ENCODE measurements at places on chromosomes 5 and 9. TPM values are rescaled to one million over a fixed set of nuclear protein-coding genes. Genes with fewer than 3 reads are reported as not detected.

DNA sequence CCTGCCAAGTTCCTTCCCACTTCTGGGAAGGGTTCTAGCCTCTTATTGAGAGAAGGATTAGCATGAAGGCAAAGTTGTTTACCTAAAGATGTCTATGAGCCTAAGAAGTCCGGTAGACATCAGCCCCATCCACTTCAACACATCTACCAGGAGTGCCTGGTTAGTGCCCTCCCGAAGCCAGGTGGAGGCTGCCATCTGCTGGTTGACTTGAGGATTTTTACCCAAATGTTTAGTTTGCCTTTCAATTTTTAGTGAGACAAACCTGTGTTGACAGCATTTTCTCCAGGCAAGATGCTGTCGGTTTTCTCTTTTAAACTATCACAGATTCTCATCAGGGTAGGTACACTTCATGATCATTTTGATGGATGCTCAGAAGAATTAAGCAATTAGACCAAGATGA is 83.6 kb upstream of the TNFSF8 start:
- no peak overlapping the region for H3K27ac ChIP-seq
- no peaks in the 10 kb centered on the region for H3K36me3 ChIP-seq
- H3K27me3 ChIP-seq = peaks cover 5% of the 10 kb centered on the region
- DNase-seq = no peak

GRCh38 chr9:29511680-29512079 is 1938.4 kb upstream of the C9orf72 start:
- no peak overlapping the region for H3K4me3 ChIP-seq
- H3K4me1 ChIP-seq = no peaks in the 10 kb centered on the region
- no peak for DNase-seq

GRCh38 chr5:74409166-74409706 is 231.3 kb downstream of the ENC1 start:
- H3K4me1 ChIP-seq = peaks cover 3% of the 10 kb centered on the region
- no peak for DNase-seq
- H3K4me3 ChIP-seq = no peak overlapping the region

DNA sequence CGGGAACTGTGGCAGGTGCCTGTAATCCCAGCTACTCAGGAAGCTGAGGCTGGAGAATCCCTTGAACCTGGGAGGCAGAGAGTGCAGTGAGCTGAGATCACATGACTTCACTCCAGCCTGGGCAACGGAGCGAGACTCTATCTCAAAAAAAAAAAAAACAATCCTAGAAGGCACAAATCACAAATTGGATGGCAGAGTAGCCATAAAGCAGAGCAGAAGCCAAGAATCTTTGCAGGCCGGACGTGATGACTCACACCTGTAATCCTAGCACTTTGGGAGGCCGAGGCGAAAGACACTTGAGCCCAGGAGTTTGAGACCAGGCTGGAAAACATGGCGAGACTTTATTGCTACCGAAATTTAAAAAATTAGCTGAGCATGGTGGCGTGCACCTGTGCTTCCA is 9.2 kb upstream of the FUBP3 start:
- no peak overlapping the region for H3K27ac ChIP-seq
- no peaks in the 10 kb centered on the region for H3K27me3 ChIP-seq
- no peaks in the 10 kb centered on the region for H3K36me3 ChIP-seq
- no peak overlapping the region for H3K4me3 ChIP-seq

DNA sequence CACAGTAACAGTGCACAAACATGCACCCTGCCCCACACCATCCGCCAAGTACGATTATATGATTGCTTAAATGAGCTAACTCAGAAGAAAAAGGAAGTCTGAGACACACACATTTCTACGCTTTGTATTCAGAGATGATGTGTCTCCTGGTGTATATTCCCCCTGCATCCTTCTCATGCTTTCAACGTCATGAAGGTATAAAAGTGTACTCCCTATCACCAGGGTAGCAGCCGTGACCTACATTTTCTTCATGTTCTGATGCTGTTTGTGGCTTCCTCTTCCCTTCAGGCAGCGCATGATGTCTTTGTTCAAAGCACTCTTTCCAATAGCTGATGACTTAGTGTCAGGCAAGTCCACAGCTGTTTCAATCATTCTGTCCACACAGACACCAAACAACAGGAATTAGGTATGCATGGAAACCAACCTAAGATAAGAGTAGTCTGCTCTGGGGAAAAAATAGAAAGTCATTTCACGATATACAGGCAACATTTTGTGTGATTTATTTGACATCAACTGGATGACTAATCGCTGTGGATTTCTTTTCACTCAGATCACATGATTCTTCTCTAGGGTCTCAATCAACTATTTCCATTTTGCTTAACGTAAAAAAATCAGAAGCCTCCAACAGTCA is 269.4 kb upstream of the PTGER4 start:
- peaks cover 48% of the 10 kb centered on the region for H3K4me1 ChIP-seq
- peak overlapping the region; percentile 95 for H3K27ac ChIP-seq
- H3K27me3 ChIP-seq = no peaks in the 10 kb centered on the region
- no peak overlapping the region for H3K4me3 ChIP-seq

DNA sequence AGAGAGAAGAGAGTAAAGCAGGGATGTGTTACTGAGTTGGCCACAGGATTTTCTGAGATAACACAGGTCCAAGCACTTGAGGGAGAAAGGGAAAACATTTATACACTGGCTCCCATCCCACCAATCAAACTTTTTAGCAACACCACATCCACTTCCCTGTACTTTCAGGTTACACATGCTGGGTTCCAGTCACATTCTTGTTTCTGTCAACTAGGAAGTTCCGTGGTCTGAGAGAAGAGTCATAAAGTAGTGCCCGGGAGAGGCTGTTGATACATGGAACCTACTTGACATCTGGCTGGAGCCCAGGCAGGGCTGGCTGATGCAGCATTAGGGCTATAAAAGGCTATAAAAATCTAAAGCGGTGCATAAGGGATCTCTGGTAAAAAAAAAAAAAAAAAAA is 473.9 kb upstream of the COX7C start:
- no peak overlapping the region for H3K27ac ChIP-seq
- H3K4me3 ChIP-seq = no peak overlapping the region
- no peaks in the 10 kb centered on the region for H3K4me1 ChIP-seq

GRCh38 chr9:96064826-96065481 is 189.5 kb downstream of the ERCC6L2 start:
- H3K36me3 ChIP-seq = no peaks in the 10 kb centered on the region
- no peaks in the 10 kb centered on the region for H3K27me3 ChIP-seq
- no peak overlapping the region for H3K27ac ChIP-seq
- DNase-seq = no peak

DNA sequence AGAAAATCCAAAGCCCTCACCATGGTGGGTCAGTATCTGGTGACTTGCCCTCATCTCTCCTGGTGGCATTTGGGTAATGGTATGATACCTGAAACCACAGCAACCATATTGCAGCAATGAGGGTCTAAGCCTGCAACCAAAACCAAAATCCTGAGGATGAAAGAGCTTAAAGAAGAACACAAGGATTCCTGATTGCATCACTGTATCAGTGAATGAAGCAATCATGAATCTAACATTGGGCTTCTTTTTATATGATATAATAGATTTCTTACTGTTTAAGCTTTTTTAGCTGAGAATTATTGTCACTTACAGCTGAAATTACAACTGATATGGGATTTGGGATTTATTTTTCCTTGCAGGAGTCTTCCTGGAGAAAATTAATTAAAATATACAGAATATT is 269.9 kb downstream of the MEF2C start:
- no peak overlapping the region for H3K27ac ChIP-seq
- no peaks in the 10 kb centered on the region for H3K4me1 ChIP-seq
- no peak overlapping the region for H3K4me3 ChIP-seq
- H3K36me3 ChIP-seq = no peaks in the 10 kb centered on the region
- no peaks in the 10 kb centered on the region for H3K27me3 ChIP-seq

- no peaks in the 10 kb centered on the region for H3K36me3 ChIP-seq
- no peak for DNase-seq
- H3K27ac ChIP-seq = no peak overlapping the region
- no peaks in the 10 kb centered on the region for H3K27me3 ChIP-seq
Observed at GRCh38 chr9:129209109-129209508, 31.0 kb upstream of the IER5L start.

DNA sequence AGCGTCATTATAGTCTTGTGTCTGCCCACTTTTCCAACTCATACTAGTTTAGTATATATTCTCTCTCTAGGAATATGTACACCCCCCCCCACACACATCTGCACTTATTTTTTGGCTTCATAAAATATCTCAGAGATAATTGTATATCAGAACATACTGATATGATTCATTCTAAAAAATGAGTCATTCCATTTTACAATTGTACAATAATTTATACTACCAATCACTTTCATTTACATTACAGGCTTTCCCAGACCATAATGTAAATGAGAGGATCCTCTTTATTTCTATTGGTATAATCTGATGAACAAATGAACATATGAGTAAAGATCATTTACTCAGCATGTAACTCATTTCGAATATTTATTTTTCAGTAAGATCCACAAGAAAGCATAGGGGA is 1842.9 kb upstream of the C9orf72 start:
- no peak for DNase-seq
- no peak overlapping the region for H3K4me3 ChIP-seq
- no peaks in the 10 kb centered on the region for H3K36me3 ChIP-seq

Gene ZNF354B
- polyA plus RNA-seq = 8.6 TPM
